ENCODE measurements at places on chromosomes 6 and 20. TPM values are rescaled to one million over a fixed set of nuclear protein-coding genes. Genes with fewer than 3 reads are reported as not detected.

RRAGD gene
- 130 TPM for total RNA-seq

DNA sequence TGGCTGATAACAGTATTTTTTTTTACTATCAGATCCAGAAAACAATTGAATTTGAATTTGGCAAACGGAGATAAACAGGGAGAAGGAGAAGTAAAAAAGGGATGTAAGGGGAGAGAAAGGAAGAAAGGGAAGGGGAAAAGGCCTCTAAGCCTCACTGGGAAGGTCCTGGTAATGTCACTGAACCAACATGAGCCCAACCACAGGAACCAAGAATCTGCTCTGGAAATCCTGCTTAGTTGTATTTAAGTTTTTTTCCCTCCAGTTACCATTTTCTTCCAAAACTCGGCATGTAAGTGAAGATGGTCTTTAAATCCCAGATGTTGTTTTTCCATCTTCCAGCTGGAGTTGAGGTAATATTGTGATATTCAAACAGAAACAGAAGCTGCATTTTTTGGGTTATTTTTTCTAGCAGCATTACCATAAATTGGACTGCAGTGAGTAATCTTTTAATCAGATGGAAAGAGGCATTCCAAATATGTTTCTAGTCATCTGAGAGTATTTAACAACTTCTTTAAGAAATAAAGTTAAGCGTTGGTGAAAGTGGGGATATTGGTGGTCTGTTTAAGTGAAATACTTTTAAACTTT, 91.1 kb downstream of the TXNDC5 start:
- no peak for DNase-seq

DNA sequence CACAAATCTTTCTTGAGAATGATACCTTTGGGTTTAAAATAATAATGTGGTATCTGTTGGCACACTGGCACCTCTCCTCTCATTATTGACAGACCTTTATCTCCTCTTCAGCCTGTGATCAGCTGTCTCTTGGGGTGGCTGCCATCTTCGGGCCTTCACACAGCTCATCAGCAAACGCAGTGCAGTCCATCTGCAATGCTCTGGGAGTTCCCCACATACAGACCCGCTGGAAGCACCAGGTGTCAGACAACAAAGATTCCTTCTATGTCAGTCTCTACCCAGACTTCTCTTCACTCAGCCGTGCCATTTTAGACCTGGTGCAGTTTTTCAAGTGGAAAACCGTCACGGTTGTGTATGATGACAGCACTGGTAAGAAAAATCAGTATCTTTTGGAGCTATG, 232.8 kb downstream of the GRIK2 start:
- no peak for DNase-seq

DNA sequence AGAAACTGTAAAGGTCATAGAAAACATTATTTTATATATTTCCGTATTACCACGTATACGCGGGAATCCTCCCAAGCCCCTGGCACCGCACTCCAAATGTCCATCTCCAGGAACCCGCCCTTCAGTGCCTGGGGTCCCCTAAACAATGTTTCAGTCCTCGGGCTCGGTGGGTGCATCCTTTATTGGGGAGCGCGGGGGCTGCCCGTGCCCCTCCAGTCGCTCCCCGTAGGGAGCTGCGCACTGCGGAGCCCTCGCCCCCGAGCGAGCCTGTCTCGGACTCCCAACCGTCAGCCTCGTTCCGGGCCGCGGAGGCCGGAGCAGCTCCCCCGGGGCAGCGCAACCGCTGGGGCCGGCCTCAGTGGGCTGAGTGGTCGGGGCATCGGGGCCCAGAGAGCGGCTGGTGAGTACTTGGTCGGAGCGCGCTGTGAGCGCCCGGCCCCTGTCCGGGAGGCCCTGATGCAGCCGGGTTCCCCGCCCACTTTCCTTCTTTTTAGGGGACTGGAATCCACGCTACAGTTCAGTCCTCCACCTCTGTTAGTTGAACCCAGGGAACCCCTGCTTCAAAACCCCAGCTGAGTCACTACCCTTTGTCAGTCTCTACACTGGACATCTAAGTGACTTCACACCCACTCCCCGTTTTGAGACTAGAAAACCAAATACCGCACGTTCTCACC, at the start of gene DNAH8:
Gene DNAH8 (plus strand): TSS at position 296 of the 674 bp plus-strand sequence. CDS start 7,499 bp downstream, outside the sequence.
- no peak for DNase-seq

DNA sequence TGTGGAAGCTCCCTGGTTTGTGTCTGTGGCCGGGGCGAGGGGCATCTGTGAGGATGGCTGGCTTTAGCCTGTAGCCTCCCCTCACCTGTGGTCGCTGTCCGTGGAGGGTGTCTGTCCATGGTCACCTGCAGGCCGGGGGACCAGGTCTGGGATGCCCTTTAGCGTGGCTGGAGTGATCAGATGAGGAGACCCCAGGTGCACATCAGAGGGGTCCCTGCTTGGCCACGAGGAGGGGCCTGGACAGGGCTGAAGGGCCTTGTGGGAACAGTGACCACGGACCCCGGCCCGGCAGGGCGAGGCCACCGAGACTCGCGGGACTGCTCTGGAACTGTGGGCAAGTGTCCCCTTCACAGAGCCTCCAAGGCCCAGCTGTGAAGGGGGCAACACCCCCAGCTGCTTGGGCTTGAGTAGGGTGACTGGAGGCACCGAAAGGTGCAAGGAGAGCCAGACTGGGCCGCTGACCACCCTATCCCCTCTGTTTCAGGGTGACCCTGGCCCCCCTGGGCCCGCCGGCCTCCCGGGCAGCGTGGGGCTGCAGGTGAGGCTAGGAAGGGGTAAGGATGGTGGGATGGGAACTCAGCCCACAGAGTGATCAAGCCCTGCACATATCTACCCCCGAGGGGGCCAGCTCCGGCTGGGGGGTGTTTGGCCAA, 8.6 kb downstream of the COL9A3 start:
- no peak for DNase-seq
